NCI-H748 treated with DMSO at 0.1 percent for 48 hours (cell line): ENCODE measurements at places on chromosomes 16 and 17.
A peak's percentile ranks its signal among the peaks of the same experiment; 100 is the strongest.

- DNase-seq, result no peak
Observed at GRCh38 chr16:53085369-53085843, 30.6 kb downstream of the CHD9 start.

DNA sequence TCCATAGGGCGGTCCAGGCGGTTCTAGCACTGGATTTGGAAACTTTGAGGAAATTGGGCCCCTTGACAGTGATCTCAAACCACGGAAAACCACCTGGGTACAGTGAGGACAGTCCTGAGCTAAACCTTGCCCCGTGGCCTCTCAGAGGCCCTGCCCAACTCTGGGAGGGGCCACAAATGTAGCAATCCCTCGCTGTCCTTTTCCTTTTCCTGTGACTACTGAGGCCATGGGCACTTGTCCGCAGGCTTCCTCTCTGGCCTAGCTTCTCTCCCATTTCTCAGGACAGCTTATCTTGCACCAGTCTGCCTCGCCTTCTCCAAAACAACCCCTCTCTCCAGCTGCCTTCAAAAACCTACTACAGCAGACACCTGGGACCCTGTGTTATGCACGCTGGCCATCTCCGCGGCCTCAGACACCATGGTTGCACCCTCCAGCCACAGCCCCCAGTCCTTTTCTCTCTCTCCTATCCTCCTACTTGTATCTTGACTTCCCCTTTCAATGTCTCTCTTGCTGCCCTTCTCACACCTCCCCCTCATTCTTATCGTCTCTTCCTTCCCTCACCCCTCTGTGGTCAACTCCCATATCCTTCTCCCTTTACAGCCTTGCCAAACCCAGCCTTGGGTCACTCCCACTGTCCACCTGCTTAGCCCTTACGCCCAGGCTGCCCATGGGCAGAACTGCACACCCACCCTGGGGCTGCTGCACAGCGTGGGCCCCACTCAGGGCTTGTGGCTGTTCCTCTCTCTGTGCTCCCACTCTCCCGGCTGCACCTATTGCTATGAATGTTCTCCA, 7.6 kb downstream of the SCPEP1 start:
- DNase-seq, result no peak

DNA sequence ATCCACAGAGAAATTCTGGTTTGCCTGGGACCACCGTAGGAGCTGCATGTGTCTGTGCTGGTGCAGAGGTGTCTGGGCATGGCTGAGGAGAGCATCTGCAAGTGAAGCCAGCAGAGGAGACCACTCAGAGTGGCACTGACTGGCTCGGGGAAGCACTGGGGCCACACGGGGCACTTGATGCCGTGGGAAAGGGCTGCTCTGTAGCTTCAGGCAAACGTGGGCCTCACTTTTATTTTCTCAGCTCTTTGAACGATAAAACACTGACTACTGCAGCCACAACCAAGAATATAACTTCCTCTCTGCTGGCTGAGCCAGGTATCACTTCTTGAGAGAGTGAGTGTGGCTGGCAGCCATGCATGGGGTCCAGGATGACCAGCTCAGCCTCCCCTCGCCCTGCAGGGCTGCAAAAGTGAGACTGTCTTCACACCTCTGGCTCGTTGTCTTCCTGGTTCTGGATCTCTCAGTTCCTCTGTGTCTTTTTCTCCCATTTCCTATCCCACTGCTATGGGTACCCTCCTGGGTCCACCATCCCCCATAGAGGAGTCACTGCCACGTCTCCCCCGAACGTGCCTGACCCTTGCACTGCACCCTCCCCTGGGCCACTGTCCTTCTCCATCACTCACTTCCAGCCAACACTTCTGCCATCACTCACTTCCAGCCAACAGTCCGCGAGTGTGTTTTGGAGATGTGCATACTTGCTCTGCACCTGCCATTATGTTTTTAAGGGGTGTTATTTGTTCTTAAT, 201.4 kb upstream of the CHMP6 start:
- DNase-seq, result no peak

DNA sequence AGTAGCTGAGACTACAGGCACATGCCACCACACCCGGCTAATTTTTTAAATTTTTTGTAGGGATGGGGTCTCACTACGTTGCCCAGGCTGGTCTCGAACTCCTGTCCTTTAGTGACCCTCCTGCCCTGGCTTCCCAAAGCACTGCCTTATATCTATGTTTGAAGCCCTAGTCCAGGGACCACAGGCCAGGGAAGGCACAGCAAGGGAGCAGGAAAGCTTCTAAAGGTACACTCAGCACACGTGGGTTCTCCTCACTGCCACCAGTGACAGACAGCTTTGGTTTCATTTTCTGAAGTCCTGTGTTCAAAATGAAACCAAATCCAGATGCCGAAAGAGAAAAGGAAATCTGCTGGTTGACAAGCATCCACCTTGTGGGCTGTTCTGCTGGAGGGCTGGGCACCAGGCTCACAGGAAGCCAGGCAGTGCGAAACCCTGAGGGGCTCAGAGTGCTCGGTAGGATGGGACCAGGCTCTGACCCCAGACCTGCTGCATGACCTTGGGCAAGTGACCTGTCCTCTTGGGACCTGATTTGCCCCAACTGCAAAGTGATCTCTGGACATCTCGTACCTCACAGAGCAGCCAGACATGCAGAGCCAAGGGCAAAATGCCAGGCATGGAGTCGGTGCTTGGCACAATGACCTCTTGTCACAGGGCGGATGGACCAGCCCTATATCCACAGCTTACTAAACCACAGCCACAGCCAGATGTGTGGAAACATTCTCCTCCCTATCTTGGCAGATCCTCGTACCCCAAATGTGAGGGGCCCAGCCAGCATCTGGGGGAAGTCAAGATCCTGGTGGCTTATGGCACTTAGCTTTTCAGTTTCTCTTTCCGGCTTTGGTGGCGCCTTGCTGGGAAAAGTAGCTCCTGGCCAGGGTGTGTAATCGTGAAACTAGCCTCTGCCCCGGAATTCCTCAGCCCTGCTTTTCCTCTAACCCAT, 2.8 kb upstream of the SOCS1 start:
- no peak for DNase-seq

DNA sequence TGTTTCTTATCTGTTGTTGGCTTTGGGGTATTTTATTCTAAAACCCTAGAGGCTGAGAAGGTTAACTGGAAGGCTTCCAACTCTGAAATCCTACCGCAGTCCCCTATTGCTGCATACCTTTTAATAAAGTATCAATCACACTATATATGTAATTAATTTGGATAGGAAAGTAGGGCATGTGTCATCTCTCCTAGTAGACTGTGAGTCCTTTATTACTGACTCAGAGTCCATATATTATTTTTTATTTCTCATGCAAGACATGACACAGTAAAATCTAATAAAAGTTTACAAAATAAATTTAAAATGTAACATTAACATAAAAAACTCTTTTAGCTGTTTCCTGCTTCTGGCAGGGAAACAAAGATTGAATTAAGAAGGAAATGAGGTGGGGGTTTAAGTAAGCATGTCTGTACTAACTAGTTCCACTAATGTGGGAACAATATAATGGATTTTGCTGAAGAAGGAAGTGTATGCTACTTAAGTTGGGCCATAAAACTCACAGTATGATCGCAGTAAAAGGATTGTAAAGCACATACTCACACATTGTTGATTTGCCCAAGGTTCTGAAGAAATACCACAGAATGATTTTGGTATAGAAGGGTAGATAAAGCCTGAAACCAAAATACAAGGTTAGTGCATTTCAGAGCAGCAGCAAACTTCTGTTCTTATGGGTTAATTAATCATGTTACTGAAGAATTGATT, 97.6 kb upstream of the HLF start:
- no peak for DNase-seq

DNA sequence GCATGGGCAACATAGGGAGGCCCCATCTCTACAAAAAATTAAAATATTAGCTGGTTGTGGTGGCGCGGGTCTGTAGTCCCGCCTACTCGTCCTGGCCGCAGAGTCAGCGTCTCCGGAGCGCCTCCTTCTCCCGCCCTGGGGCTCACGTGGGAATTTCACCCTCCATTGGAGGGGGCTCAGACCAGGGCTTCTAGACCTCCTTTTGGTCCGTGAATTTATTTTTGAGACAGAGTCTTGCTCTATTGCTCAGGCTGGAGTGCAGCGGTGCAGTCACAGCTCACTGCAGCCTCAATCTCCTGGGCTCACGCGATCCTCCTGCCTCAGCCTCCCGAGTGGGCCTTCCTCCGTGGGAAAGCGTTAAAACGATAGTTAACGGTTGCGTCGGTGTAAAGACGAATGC, 394 bp upstream of the NME4 start:
- no peak for DNase-seq

DNA sequence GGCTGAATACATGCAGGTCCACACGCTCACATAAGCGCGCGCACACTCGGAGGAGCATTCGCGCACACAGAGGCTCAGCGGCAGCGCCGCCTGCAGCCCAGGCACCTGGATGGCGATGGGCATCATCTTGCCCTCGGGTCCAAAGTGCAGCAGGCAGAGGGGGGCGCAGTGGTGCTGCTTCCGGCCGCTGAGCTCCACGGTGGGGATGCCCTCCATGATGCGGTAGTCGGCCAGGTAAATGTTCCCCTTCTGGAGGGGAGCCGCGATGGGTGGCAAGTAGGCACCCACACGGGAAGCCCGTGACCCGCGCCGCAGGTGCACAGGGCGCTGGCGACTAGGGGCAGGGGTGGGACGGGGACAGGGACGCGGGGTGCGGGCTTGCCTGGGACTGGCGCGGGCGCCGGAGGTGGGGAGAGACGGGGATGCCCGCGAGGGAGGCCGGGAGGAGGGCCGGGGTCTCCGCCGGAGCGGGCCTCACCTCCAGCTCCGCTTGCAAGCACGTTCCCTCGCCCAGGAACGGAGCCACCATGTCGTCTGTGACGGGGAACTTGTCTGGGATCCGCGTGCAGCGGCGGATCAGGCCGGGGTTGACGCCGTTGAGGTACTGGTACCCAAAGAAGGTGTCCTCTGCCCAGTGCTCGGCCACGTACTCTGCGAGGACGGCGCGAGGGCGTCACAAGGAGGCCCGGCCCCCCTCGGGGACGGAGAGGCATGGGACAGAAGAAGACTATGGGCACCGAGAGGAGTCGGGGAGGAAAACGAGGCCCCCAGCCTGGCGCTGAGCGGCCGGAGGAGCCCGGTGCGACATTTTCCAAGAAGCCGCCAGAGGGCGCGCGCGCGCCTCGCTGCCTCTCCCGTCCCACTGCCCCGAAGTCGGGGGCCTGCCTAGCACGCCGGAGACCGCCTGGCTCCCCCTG, 8.0 kb downstream of the ALOX12B start:
- peak; percentile 86 for DNase-seq

DNA sequence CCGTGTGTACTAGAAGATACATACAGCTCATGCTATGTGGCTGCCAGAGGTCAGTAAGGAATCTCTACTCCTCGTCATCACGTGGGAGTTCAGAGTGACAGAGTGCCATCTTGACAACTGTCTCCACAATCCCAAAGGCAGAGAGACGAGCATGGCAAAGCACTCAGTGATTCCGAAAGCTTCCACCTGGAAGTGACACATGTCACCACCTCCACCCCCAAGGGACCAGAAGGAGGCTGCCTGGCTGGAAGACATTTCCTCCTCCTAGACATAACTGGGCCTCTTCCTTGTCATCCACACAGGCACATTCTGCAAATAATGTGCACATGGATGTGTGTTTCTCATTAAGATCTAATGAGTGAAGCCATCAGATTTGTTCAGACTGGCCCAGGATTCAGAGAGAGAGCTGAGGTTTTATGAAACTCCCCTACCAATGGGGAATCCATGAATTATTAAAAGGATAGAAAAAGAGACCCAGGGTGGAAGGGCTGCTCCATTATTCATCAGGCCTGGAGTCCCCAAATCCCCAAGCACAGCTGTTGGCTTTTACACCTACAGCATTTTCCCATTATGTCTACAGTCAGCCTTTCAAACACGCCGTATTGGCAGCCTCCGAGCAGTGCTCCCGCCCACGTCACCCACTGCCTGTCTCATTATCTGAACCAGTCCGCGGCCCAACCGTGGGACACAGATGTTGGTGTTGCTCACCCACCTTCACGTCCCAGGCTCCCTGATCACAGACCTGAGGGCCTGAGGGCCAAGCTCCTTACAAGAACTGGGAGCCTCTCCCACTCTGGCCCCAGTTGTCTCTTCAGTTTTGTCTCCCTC, 3.3 kb upstream of the CACNG5 start:
- DNase-seq, result no peak

DNA sequence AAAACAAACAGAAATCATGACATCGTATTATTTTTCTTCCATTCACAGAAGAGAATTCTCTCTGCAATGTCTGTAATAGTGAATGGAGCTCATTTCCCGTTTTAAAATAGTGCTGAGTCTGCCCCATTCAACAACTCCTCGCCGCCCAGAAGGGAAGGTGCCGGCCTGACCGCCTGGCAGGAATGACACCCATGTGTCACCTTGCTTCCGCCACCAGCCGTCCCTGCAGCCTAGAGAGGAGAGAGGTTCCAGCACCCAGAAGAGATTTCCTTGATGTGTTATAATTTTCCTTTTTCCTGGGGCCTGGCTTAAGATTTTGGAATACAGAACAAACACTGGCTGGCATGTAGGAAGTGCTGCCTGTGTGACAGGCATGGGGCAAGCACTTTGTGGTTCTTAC, 60.0 kb downstream of the MEAK7 start:
- no peak for DNase-seq

GRCh38 chr17:51362811-51363585, 102.7 kb downstream of the UTP18 start:
- DNase-seq, result no peak

- no peak for DNase-seq
Observed at GRCh38 chr17:28247671-28248555, 71.1 kb upstream of the TMEM97 start.

DNA sequence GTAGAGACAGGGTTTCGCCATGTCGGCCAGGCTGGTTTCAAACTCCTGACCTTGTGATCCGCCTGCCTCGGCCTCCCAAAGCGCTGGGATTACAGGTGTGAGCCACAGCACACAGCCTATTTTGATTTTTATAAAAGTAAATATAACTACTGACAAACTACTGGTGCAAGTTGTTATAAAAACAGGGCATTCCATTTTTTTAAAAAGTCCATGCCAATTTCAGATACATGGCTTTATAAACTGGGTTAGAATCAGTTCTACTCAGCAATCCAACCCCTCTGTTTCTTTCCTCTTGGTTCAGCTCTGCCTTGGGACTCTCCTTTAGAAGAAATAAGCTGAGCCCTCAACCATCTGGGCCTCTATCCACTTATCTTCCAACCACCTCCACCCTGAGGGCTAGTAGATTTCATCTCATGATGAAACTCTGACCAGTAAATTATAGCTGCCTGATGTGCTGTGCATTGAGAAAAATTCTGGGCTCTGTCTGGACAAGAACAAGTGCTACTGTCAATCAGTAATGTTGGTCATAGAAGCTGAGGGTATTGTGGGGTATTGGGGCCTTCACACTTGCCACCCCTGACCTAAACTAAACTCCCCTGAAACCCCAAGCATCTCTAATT, 10.2 kb downstream of the RANBP10 start:
- DNase-seq, result no peak

- DNase-seq, result no peak
Observed at GRCh38 chr17:58358408-58359172, 6.6 kb upstream of the SUPT4H1 start.

DNA sequence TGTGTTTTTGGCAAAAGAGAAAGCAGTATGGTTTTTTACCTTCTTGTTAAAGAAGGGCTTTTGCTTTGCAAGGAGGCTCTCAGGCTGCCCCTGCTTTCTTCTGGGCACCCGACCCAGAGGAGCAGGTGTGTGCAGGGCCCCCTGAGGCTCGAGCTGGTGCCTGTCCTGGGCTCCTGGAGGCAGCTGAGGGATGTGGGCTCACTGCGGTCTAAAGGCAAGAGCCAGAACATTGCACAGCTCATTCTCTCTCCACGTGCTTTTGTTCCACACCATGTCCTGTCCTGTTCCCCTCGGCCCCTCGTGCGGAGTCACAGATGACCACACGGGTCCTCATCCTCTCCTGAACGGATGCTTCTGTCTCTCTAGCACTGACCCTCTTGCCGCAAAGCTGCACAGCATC, 36.7 kb upstream of the CAPN15 start:
- DNase-seq, result no peak

- no peak for DNase-seq
Observed at GRCh38 chr17:17469996-17470395, 6.8 kb upstream of the MED9 start.
